Stimulated activated CD4-positive, alpha-beta T cell treated with anti-CD3 and anti-CD28 coated beads, Interleukin-4, amount 100 ng/mL, for 4 hours (primary cell): ENCODE measurements at places on chromosomes 3 and 15.

- DNase-seq = no peak
Measured at GRCh38 chr3:48558493-48559134, 2.0 kb upstream of the PFKFB4 start.

GRCh38 chr15:90049666-90050604 lies 48.8 kb downstream of the ZNF710 start:
- no peak for DNase-seq

- DNase-seq = no peak
Measured at GRCh38 chr3:43346978-43347749, 60.8 kb downstream of the SNRK start.

- DNase-seq = no peak
Measured at GRCh38 chr15:43889042-43889441, 62.2 kb downstream of the WDR76 start.

- DNase-seq = no peak
Measured at GRCh38 chr3:55454611-55455010, 32.5 kb downstream of the WNT5A start.

DNA sequence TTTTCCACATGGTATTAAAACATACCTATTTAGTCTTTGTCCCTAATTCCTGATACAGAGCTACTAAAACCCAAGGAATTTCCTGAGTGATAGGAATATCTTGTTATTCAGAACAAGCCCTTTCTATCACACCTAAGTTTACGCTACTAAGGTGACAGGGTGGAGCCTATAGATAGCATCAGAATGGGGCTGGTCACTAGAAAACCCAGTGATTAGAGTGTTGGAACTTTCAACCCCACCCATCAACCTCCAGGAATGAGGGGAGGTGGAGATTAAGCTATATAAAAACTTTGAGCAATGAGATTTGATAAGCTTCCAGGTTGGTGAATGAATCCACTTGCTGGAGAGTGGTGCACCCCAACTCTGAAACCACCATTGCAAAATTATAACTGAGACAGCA lies 62.1 kb upstream of the RNU6-1 start:
- no peak for DNase-seq

- DNase-seq = no peak
Measured at GRCh38 chr3:13278783-13279531, 141.2 kb downstream of the NUP210 start.

DNA sequence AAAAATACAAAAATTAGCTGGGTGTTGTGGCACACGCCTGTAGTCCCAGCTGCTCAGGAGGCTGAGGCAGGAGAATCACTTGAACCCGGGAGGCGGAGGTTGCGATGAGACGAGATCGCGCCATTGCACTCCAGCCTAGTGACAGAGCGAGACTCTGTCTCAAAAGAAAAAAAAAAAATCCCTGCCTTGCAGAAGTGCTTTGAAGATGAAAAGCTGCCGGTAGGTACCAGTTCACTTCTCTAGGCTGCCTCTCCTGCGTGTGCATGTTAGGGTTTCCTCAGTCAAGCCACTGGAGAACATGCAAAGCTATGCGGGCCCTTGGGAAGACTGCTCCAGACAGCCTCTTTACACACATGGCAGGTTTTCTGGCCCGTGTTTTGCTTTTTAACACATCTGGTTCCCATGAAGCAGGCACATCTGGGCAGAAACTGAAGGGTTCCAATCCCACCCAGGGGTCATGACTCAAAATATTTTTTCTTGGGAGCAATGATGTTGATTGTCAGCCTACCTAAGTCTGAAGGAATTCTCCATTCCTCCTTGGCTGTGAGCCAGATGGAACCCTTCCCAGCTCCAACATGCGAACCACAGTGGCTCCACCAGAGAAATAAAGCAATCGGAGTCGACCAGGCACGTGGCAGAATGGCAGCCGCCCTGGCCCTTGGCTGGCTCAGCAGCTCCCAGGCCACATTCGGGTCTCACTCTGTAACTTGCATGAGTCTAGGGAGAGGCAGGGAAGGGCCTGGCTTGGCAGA lies 29.6 kb downstream of the MGLL start:
- no peak for DNase-seq

DNA sequence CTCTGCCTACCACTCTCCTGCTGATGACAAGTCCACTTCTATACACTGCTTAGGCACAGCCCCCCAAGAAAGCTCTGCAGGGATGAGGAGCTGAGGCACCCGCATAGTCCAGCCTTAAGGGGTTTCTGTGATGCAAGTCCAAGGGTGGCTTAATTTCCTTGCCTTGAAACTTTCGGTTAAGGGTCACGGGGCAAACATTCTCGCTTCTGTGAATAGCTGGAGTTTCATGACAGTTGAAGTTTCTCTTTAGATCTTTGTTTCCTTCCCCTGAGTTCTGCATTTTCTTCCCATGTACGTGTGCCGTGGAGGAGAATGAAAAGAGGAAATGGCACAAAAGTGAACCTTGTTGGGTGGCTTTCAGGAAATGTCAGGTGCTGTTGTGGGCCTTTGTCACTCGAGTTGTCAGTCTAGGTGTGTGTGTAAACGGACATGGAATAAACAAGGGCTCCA lies 7.0 kb downstream of the GPR160 start:
- no peak for DNase-seq

DNA sequence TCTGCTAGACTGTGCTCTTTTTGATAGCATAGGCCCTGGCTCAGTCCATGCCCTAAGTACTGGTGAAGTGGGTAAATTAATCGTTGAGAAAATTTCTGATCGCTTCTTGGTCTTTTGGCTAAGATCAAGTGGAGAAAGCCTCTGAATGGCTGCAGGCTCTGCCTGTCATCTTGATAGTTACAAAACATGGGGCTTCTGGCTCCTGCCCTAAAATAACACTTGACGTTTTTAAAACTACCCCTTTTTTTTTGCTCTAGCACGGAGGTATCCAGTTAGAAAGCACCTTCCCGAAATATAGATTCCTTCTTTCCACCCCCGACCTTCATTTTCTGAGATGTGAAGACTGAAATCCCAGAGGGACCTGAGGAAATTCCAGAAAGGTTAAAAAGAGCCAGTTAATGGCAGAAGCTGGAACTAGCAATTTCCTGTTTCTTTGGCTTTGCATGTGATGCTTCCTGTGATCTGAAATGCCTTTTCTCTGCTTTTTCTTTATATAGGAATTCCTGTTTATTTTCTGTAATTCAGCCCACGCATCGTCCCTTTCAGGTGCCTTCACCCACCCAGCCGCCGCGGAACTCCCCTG lies 799 bp upstream of the C2CD4B start:
- no peak for DNase-seq

GRCh38 chr3:110568246-110568645 lies 503.4 kb upstream of the NECTIN3 start:
- no peak for DNase-seq

DNA sequence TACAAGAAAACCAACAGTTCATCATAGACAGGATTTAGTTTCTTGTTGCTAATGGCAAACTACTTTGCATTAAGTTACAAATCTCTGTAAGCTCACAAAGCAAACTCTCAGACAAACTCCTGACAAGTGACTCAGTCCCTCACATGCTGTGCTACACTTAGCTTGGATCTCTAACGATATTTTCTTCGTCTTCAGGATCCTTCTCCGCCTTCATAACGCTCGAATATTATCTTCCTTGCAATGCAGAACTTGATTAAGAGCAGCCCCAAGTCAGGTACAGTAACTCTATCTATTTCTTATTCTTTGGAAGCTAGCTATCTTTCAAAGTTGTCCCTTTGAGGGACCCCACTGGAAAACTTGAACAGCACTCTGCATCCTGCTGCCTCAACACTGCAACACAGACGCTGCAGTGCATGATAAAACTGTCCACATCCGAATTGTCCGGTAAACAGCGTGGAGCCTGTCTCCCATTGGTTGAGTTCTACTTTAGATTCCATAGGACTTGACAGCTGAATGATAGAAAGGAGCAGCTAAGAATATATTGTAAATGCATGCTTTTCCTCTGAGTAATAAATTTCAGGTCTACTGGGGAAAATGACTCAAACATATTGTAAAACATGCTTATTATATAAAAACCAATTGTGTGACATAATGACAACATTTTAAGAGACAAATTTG lies 61.3 kb downstream of the UACA start:
- DNase-seq = no peak

- no peak for DNase-seq
Measured at GRCh38 chr15:78791357-78791756, 19.9 kb downstream of the ADAMTS7 start.

- no peak for DNase-seq
Measured at GRCh38 chr15:67253101-67253500, 1.4 kb downstream of the AAGAB start.

GRCh38 chr15:46677491-46677890 lies 1039.8 kb upstream of the SEMA6D start:
- DNase-seq = no peak

GRCh38 chr3:141312354-141313092 lies 55.8 kb upstream of the ZBTB38 start:
- DNase-seq = no peak

DNA sequence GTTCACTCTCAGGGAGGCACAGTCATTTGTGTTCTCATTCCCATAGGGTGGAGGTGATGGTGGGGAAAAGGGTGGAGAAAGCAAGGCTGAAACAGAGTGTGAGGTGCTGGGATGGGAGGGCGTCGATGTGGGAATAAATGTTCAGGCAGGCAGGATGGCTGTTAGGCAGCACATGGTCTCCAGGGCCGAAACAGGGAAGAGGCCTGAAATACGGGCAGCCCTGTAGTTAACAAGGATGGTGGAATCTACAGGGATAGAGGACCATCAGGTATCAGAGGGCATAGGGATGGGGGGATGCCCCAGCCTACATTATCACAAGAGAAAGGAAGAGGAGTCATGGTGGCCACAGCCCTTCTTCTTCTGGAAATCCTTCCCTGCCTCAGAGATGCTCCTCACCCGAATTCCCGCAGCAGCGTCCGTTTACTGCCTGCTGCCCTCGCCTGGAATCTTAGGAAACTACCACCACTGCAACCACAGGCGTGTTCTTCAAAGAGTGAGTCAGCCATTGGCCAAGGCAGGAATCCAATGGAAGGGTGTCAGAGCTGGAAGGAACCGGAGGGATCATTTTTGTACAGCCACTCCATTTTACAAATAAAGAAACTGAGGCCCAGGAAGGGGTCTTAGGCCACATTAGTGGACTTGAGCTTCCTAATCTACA lies 49.7 kb upstream of the POMGNT2 start:
- no peak for DNase-seq

DNA sequence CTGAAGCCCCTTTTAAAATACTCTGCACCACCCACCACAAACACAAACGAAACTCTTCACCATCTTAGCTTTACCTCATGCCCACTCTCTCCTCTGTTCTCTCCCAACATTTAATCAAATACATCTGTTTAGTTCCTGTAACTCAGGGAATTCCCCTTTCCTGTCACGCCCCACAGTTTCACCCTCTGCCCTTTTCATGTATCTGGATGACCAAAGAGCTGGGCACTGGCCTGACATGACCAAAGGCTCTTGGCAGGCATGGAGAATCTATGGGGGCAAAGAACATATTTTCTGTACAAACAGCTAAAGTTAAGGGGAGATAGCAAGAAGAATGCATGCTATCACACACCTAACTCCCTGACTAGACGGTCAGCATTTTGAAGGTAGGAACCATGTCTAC lies 270.0 kb downstream of the TBL1XR1 start:
- no peak for DNase-seq

DNA sequence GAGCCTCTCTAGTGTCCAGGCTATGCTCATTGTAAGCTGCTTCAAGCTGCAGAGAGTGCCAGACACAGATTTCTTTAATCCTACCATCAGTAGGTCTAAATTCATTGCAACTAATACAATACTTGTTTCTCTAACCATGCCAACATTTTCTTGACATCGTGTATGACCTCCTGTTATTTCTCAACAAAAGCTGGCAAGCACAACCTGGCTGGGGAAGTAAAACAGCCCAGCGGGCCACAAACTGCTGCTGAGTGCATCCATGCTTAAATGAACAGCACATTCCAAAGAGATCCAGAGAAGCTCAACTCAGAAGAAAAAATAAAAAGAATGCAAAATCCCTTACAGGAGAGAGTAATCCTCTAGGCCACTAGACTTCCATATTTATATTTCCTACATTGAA lies 36.5 kb downstream of the GMNC start:
- no peak for DNase-seq

DNA sequence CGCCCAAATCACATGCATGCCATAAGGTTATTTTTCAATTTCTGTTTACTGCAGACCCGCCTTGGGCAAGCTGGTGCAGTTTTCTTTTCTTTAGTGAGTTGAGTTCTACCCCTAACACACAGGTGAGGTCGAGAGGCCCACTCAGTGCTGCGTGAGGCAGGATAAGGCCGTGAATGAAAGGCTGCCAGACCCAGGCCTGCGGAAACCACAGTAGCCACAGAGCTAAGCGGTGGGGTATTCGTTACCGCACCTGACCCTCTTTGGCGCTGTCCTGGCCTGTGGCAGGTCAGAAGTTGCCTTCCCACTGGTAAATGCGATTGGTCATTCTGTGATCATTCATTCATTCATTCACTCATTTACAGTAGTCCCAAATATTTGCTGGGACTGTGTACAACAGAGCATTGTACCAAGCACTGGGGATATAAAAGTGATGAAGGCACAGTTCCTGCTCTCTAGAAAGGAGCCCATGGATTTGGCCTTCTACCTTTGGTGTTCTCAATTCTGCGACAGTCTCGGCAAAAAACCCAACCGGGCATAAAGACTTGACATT lies 144.8 kb downstream of the XXYLT1 start:
- DNase-seq = no peak

- DNase-seq = no peak
Measured at GRCh38 chr3:159169828-159170227, 368.0 kb downstream of the MFSD1 start.

- no peak for DNase-seq
Measured at GRCh38 chr3:38353151-38353550, 6.6 kb downstream of the XYLB start.

DNA sequence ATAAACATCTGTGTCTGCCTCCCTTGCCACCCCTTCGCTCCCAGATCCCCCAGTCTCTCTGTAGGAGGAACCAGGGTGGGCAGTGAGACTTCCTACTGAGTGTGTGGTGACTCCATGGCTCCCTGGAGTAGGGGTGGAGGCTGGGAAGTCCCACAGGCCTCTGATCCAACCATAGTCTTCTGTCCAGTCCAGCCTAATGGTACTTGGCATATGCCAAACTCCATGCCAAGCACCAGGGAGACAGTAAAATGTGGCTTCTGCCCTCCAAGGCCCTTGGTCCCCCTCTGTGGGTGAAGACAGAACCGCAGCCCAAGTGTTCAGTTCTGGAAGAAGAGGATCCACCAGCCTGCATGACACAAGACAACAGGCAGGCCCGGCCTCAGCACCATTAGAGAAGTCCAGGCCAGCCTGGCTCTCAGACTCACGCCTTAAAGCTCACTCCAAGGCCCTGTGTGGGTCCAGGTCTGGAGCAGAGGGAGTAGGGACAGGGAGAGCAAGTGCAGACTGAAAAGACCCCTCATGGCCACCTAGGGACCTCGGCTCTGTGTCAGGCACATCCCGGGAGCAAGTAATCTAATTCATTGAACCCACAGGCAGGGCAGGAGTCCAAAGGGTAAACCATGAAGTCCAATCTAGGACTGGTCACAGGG lies 112.7 kb downstream of the ETFA start:
- DNase-seq = no peak

- no peak for DNase-seq
Measured at GRCh38 chr3:124431331-124431994, 298.8 kb upstream of the UMPS start.
